ENCODE measurements at places on chromosomes 4 and X. TPM values are rescaled to one million over a fixed set of nuclear protein-coding genes. Genes with fewer than 3 reads are reported as not detected.

DNA sequence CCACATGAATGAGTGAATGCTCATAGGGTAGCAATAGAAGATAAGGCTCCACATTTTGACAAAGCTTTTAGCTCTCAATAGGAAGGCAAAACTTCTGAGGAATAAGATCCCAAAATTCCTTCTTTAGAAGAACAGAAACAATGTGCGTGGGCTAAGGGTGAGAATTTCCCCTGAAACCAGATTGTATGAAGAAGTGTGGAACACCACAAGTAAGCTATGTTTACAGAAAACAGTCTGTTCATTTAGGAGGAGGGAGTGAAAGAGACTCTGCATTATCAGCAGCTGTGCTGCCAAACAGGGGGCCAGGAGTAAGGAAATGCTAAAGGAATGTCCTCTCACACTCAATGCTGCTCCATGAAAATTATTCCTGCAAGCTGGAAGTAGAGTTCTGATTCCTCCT lies 851.6 kb downstream of the CENPC start:
- no peak for DNase-seq

The DGKQ gene
- total RNA-seq, result 15.7 TPM

DNA sequence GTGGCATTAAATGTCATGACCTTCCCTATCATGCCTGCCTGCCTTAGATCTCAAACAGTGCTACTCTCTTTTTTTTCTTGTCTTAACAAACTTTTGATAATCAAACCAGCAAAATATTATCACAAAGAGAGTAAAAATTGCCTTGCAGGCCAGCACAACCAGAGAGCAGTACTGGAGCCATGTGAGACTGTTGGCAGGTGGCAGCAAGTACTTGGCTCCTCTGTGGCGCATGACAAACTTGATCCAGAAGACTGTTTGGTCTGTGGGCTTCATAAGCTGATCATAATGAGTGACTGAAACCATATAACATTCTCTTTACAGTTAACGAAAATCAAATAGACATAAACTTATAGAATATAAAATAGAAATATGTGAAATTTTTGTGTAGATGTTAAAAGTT lies 33.3 kb upstream of the UGT2A3 start:
- DNase-seq, result no peak

The UGT2B17 gene
- not detected for total RNA-seq

- DNase-seq, result peak; percentile 48
Observed at GRCh38 chrX:111100191-111100590, 4.2 kb downstream of the PAK3 start.

DNA sequence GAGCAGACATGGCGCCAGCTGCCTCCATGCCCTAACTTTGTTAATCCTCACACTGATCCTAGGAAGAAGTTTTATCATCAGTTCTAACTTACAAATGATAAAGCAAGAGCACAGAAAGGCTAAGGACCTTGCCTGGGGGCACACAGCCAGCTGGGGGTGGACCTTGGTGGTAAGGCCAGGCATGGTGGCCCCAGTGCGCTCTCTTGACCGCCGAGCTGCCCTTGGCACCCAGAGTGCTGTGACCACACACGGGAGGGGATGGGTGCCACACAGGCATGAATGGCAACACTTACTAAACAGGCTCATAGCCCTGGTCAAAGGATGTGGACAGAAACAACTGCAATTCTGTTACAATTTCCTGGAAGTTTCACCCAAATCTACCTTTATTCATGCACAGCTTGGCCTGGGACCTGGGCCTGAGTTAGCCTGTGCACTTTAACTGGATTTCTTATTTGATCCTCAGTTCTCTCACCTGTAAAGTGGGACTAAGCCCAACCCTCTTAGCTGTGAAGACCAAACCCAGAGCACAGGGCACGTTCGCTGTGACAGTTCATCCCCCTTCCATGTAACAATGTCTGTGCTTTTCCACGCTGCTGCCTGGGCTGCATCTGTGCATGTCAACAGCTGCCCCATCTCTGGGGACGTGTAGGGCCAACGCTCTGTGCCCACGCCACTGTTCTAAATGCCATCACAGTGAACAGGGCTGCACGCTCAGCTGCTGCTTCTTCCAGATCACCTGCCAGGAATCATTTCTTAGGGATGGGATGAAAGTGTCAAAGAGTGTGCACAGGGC lies 44.8 kb downstream of the ACOX3 start:
- DNase-seq, result no peak

- DNase-seq, result no peak
Observed at GRCh38 chrX:153665726-153666306, 7.8 kb downstream of the PNCK start.

The PDGFRA gene
- total RNA-seq, result 2.1 TPM

DNA sequence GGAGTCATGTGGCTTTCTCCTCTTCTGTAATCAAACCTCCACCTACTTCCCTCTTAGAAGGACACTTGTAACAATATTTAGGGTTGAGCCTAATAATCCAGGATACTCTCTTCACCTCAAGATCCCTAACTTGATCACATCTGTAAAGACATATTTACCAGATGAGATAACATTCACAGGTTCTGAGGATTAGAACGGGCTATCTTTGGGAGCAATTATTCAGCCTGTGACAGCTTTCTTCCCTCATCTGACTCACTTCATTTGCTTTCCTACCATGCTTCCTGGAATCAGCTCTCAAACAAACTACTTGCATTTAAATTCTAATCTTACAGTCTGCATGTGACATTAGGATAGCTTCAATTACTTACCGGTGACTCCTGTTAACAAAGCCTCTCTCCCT lies 133.5 kb upstream of the NDST3 start:
- no peak for DNase-seq

The ZNF711 gene
- total RNA-seq, result 24.0 TPM

DNA sequence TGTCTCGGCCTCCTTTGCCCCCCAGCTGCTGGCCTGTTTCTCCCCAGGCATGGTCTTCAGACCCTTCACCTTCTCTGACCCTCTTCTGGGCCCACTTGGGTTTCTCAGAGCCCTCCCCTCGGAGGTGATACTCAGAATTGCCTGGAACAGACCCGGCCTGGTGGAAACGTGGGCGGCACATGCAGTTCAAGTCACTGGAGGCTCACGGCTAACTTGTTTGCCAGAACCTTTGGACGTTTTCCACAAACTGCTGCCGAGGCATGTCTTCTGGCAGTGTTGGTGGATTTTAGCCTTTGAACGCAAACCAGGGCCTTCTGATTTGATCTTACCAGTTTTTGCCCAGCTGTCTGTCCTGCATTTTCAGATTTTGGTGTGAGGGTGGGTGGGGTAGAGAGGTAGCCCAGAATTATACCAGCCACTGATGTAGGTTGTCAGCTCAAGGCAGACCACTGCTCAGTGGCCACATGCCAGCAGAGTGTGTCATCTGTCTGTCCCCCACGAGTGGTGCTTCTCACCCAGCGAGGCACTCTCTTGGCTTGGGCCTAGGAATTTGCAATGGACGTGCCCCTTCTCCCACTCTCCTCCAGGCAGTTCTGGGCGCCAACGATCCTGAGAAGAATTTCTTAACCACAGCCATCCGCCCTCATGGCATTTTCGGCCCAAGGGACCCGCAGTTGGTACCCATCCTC lies 32.5 kb upstream of the ZNF185 start:
- no peak for DNase-seq

The GLA gene
- 50.7 TPM for total RNA-seq

GRCh38 chr4:26218677-26219605 lies 101.9 kb upstream of the RBPJ start:
- DNase-seq, result no peak

DNA sequence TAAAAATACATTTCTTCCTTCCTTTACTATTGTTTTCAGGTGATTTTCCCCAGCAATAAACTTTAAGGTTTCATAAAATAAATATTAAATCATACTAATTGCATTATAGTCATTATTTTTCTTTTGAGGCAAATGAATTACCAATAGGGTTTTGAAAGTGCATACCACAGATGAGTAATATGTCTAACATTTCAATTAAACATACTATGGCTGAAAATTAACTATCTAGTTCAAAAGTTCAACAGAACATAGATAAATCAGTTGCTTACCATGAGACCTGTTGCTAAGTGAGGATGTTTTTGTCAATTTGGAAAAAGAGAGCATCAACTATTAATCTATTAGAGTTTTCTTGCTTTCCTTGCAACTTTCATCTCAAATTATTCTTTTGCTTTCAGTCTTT lies 35.0 kb downstream of the NPY5R start:
- no peak for DNase-seq

The FDCSP gene
- total RNA-seq, result not detected
